RKO (cell line): ENCODE measurements at places on chromosomes 11 and 22.

DNA sequence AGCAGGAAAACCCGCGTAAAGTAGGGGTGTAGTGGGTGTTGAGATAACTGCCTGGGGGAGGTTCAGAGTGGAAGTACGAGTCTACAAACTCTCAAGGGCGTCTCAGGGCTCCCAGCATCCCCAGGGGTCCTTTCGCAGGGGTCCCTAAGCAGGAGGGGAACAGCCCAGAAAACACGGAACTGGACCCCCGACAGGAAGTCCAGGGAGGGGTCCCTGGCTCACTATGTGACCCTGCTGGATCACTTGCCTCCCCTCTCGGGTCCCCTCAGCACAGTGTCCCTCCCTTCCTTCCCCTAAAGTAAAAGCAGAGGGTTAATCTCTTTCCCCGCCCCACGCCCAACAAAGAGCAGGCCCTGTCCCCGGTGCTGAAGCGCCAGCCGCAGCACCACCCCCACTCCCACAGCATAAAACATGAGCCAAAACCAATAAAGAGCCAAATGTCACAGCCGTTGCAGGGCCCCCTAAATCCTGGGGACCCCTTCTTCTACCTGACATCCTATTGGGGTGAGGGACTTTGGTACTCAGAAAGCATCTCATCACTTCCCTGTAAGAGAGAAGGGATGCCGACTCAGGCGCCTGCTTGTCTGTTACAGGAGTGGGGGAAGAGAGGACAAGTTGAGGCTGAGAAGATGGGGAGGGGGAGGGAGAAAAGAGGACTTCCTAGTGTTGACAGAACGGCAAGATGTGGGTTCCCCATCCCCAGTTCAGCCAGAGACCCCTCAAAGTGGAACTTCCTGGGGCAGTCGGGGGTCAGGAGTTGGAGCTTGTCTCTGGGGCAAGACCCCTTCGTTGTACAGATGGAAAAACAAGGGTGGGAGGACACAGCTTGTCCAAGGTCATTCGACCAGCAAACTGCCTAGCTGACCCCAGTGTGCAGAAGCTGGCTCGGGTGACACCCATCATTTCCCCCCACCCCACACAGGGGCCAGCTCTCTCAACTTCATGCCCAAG lies 1.4 kb upstream of the NEFH start:
- DNase-seq: no peak

DNA sequence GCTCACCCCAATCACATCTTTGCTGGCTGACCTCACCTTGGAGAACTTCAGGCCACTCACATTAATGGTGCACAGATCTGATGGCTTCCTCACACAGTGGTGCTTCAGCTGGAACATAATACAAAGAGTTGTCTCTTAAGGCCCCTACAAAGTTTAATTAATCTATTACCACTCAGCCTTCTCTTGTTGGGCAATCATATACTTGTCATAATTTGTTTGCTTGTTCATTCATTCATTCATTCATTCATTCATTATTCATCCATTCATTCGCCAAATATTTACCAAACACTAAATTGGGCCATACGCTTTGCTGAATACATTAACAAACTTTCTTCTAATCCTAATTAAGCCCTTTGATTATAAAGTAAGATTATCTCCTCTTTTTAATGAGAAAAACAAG lies 15.1 kb downstream of the XRRA1 start:
- DNase-seq: no peak

DNA sequence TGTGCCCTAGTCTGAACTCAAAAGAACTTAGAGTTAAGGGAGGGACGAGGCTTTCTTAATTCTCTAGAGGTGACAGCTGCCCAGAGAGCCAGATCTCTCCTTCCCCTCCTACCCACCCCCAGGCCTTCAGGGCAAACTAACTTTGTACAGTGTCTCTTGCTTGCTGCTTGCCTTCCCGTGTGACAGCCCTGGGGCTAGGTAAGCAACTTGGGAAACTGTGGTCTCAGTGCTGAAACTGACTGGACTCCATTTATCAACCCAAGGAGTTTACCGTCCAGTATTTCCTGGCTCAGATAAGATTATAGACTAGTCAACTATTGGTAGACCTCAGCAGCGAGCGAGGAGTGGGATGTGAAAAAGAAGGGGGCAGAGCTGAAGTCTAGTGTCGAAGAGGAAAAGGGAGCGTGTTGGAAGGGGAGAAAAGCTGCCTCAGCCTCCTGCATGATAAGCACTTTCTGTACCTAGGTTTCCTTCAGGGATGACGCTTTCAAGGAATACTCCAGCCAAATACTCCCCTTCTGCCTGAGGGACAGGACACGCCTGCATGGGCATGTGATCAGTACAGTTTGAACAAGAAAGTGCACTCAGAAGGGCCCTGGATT lies 43.3 kb upstream of the WEE1 start:
- no peak for DNase-seq

DNA sequence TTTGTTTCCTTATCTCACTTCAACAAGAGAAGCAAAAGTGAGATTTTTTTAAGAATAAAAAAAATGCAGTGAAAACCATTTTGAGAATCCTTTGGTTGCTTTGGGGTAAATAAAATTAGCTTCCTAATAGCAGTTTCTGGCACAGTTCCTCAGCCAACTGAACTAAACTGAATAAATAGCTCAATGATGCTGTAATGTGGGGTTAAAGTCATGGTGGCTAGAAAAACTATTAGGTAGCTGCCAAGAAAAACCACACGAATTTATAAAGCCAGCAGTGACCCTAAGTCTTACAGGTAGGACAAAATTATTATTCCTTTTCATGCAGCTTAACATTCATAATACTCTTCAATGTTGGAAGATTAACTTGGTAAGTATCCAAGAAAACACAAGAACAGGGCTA lies 142.4 kb downstream of the APIP start:
- no peak for DNase-seq

- DNase-seq: no peak
These were observed 7.7 kb upstream of the SCGB1D1 start for GRCh38 chr11:62182147-62182891.

GRCh38 chr11:36945384-36945783 lies 347.3 kb upstream of the RAG2 start:
- peak; percentile 44 for DNase-seq

DNA sequence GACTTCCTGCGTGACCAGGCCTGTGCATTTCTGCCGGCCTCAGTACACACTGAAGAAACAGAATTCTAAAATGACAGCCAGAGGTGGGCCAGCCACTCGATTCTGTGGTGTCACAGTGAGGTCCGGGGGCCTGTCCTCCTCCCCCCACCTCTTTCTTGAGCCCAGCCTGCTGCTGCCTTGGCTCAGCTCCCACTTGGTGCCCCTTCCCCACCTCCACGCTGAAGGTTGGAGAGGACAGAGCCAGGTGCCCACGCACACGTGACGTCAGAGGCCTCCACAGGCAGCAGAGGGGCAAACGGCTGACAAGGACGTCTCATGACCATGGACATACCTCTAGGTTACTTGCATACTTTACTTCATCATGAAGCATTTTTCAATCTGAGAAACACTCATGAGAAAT lies 78.0 kb upstream of the SHANK2 start:
- DNase-seq: no peak
